ENCODE measurements at places on chromosomes 7 and 10.

GRCh38 chr7:121341933-121342332 is 13.1 kb downstream of the WNT16 start:
- no peak for DNase-seq

DNA sequence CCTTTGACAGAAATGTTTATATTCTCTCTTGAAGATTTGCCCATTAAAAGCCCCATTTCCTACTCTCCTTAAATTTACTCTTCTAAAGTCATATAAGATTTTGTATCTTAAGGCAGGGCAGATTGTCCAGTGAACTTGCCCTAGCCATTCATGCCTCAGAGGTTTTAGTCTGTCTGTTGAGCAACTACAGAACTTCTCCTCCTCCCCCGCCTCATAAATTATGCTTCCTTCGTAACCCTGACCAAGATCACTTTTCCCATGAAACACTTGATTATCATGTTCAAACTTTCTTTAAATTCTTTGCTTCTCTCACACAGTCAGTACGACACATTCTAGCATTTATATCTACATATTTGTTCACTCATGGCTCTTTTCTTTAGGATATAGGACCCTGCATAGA is 621.3 kb downstream of the ANKRD7 start:
- DNase-seq = no peak

- DNase-seq = no peak
Observed at GRCh38 chr7:94174956-94175355, 170.8 kb upstream of the BET1 start.

DNA sequence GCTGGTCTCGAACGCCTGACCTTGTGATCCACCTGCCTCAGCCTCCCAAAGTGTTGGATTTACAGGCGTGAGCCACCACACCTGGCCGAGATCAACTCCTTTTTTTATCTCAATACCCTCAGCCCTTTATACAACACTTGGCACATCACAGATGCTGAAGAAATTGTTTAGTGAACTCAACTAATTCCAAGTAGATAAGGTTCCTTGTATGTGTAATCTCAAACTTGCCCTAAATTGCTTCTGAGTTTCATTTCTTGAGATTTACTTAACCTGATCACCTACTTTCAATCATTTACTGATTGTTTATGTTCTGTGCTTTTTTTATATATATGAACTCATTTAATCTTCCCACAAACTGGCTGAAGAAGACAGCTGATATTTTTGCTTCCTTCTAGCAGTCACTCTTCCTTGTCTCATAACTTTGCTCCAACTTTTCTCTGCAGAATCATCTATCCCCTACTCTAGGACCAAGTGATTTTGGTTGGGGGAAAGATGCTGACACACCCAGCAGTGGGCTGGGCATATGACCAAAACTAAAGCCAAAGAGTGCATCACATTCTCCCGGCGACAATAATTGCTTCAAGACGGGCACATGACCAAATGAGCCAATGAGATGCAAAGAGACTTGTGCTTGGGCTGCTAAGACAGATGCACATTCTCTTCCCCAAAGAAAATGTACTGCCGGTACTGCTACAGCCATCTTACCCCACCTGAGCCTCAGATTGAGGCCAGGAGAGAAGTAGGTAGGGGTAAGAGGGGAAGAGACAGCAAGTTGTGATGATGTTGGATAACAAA is 40.3 kb upstream of the ARID5B start:
- no peak for DNase-seq

GRCh38 chr7:17444673-17445072 is 146.2 kb downstream of the AHR start:
- DNase-seq = no peak

GRCh38 chr10:52170776-52171175 is 143.3 kb upstream of the DKK1 start:
- no peak for DNase-seq

DNA sequence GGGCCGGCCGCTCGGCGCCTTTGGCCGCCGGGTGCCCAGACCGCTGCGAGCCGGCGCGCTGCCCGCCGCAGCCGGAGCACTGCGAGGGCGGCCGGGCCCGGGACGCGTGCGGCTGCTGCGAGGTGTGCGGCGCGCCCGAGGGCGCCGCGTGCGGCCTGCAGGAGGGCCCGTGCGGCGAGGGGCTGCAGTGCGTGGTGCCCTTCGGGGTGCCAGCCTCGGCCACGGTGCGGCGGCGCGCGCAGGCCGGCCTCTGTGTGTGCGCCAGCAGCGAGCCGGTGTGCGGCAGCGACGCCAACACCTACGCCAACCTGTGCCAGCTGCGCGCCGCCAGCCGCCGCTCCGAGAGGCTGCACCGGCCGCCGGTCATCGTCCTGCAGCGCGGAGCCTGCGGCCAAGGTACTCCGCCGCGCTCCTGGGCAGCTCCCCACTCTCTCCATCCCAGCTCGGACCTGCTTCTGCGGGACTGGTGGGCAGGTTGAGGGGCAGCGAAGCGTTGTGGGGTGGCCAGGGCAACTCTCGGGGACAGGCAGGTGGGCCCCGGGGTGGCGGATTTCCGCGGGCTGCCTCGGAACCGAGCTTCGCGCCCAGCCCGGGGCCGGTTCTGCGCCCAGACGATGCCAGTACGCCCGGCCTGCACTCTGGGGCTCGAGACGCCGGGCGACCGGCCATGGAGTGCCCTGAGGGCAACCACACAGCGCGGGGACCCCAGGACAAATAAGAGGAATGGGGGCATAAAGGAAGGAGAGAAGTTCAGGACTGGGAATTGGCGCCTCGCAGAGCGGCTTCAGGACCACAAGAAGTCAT is 578 bp downstream of the HTRA1 start:
- no peak for DNase-seq

GRCh38 chr7:39062811-39063210 is 85.1 kb downstream of the POU6F2 start:
- no peak for DNase-seq

- DNase-seq = no peak
Observed at GRCh38 chr10:75508814-75509306, 77.4 kb downstream of the LRMDA start.

DNA sequence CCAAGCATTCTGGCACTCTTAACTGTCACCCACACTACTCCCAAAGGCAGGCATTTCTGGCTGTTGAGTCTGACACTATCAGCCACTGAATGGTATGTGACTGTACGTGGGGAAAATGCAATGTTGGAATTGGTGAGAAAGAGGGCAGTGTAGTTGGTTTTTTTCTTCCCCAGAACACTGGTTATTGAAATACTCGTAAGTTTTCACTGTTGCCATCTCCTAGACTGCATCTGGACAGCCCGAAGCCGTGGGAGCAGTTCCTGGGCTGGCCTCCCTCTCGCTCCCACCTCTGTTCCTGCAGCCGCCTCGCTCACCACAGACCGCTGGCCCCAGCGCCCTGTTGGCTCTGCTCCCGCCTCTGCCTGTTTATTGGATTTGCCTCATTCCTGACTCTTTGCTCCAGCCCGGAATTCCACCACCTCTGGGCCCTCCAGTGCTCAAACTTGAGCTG is 5.7 kb downstream of the PLCE1 start:
- DNase-seq = no peak

DNA sequence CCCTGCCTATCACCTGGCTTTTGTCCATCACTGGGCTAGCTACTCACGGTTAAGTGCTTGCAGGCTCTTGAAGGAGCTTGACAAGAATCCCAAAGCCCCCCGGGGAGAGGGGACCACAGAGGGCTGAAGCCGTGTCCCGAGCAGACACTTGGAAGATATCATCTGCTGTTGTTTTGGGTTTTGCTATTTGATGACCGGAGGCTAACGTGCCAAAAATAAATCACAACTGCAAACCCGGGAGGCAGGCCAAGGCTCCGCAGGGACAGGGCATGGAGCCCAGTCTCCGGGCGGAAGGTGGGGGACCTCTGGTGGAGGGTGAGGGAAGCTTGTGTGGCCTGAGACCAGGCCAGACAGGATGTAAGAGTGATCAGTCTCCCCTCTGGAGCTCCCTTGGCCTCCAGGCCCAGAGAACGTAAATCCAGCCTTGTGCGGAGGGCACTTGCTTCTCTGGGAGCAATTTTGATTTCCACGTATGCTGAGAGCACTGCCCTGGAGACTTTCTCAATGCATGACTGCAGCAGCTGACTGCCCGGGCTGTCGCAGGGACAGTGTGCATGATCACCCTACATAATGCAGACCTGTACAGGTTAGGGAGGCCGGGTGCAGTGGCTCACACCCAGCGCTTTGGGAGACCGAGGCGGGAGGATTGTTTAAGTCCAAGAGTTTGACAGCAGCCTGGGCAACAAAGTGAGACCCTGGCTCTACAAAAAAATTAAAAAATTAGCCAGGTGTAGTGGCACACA is at the start of gene PHKG1:
Gene PHKG1 (minus strand): TSS at position 164 of the 743 bp plus-strand sequence. CDS start 4,011 bp downstream, outside the sequence.
- peak; percentile 55 for DNase-seq

DNA sequence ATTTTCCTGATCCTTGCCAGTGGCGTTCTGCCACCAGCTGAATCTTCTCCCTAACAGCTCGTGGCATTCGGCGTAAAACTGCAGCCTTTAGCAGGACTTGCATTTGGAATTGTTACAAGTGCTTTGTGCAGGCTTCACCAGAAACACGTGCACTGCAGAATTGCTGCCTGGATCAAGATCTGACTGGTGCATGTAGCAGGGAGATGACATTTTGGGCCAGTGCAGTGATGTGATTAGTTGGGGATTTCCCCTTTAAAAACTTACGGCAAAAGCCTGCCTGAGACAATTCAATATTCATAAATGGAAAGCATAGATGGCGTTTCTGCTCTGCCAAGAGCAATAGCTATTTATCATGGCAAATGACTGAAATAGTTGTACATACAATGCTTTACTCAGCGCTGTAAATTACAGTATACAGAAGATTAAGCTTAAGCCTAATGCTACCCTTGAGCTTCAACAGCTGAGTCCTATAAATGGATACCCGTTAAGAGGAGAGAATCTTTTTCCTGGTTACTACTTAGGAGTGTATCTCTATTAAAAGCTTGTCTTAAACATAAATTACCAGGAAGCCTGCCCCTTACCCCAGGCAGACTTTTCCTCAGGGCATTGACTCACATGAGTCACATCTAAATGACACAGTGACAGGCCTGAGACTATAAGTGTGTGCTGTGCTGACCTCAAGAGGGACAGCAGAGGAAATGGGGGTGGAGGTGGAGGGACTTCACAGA is 106.3 kb downstream of the ATXN7L1 start:
- no peak for DNase-seq

- DNase-seq = peak; percentile 9
Observed at GRCh38 chr7:38398725-38399321, 125.4 kb upstream of the TARP start.

DNA sequence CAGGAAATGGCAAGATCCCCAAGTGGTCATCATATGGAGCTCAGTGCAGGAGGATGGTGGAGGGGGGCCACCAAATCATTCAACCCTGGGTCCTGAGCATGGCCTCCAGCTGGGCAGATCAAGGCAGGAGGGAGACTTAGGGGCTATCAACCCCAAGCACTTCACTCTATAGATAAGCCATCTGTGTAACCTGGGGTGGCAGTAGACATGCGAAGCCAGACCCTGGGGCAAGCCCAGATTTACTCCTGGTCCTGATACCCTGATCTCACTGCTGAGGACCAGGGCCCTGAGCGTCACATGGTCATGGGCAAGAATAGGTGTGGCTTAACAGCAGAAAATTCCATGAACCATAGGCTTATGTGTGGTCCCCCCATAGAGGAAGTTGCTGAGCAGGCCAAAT is 173.0 kb upstream of the ADCY1 start:
- DNase-seq = no peak
